Transverse colon (tissue), 4 donors: ENCODE measurements at places on chromosomes 1 and 21. TPM values are rescaled to one million over a fixed set of nuclear protein-coding genes. Genes with fewer than 3 reads are reported as not detected.

Gene NIBAN1
- 38.7 TPM for total RNA-seq

Gene TAS1R3
- total RNA-seq = not detected

Gene SLAMF7
- not detected for total RNA-seq

Gene CD5L
- not detected for total RNA-seq

Gene CFHR3
- total RNA-seq = not detected

Gene TMEM82
- 1.8 TPM for total RNA-seq

Gene NBPF20
- total RNA-seq = 2.6 TPM

Gene SYCP1
- not detected for total RNA-seq

Gene KANK4
- 1.3 TPM for total RNA-seq

Gene FMOD
- total RNA-seq = 13.5 TPM

Gene THEM4
- total RNA-seq = 21.8 TPM

Gene SPRR2G
- not detected for total RNA-seq

Gene PAQR6
- not detected for total RNA-seq

Gene UCHL5
- total RNA-seq = 13.7 TPM

Gene SMIM11
- 3.0 TPM for total RNA-seq

Gene ENTREP3
- total RNA-seq = 13.5 TPM

Gene KCNJ9
- 0.27 TPM for total RNA-seq

Gene CA14
- 1.1 TPM for total RNA-seq

Gene ELF3
- total RNA-seq = 885 TPM

Gene ZNF687
- 30.6 TPM for total RNA-seq

Gene KCNT2
- not detected for total RNA-seq

Gene WDTC1
- 43.7 TPM for total RNA-seq

Gene TMEM201
- 6.2 TPM for total RNA-seq

Gene KPRP
- total RNA-seq = not detected

Gene MSH4
- 0.20 TPM for total RNA-seq

Gene LCE1D
- not detected for total RNA-seq

Gene SPAG17
- total RNA-seq = not detected

Gene ZBTB48
- 34.4 TPM for total RNA-seq

Gene WASF2
- total RNA-seq = 34.6 TPM

Gene TMCO4
- 23.9 TPM for total RNA-seq

Gene BARHL2
- total RNA-seq = not detected

Gene MYBPH
- not detected for total RNA-seq

Gene SPRR2B
- total RNA-seq = not detected

Gene GJB4
- total RNA-seq = not detected

Gene NHLH2
- total RNA-seq = not detected

Gene PTGER3
- 11.3 TPM for total RNA-seq

Gene CFHR1
- not detected for total RNA-seq

Gene AVPR1B
- total RNA-seq = not detected

Gene MATN1
- not detected for total RNA-seq

Gene CD34
- 7.5 TPM for total RNA-seq

Gene TNNI3K
- total RNA-seq = 14.2 TPM

Gene CA6
- total RNA-seq = not detected

Gene LRRC71
- total RNA-seq = 1.2 TPM

Gene MINDY1
- 44.8 TPM for total RNA-seq

Gene ALX3
- total RNA-seq = not detected

Gene TRABD2B
- 0.37 TPM for total RNA-seq

Gene OR6N1
- not detected for total RNA-seq

Gene CCDC185
- total RNA-seq = not detected

Gene NBPF11
- 10.0 TPM for total RNA-seq
